ENCODE measurements at places on chromosomes 16 and 17.
A peak's percentile ranks its signal among the peaks of the same experiment; 100 is the strongest.

DNA sequence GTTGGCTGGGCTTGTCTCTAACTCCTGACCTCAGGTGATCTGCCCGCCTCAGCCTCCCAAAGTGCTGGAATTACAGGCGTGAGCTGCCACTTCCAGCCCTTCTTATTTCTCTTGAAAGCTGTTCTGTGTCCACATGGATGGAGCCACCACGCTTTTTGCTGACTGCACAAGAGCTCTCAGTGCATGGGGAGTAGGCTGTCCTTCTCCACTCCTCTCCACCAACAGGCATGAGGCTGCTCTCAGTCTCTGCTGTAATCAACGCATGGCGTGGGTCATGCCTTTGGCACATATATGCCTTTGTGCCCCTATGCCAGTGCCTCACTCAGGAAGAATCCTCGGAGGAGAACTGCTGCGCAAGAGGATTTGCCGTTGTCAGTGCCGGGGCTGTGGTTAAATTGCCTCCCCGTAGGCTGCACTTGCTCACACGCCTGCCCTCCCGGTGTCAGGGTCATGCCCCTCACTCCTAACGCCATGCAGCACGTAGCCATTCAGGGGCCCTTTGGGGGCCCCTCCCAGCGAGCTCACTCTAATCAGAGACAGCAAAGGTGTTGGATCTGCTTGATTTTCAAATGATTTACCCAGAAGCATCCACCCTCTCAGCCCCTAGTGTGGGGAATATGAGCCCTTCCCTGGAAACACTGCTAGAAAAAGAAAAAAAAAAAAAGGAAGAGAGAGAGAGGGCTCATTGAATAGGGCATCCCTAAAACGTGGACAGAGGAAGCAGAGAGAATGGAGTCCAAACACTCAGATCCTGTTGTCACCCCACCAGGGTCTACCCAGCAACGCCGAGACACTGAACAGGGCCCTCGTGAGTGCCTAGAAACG lies 47.5 kb upstream of the ZCCHC14 start:
- no peak for DNase-seq

GRCh38 chr16:11915114-11915643 lies 577 bp downstream of the GSPT1 start:
- no peak for DNase-seq

- no peak for DNase-seq
These were observed 697.3 kb downstream of the MAF start for GRCh38 chr16:78903237-78903636.

- DNase-seq = peak; percentile 22
These were observed 5.5 kb downstream of the CCDC182 start for GRCh38 chr17:57739402-57740234.

GRCh38 chr17:44865231-44865660 lies 17.6 kb downstream of the HIGD1B start:
- peak; percentile 73 for DNase-seq

- peak; percentile 73 for DNase-seq
These were observed 3.9 kb upstream of the COL1A1 start for GRCh38 chr17:50205111-50205962.

DNA sequence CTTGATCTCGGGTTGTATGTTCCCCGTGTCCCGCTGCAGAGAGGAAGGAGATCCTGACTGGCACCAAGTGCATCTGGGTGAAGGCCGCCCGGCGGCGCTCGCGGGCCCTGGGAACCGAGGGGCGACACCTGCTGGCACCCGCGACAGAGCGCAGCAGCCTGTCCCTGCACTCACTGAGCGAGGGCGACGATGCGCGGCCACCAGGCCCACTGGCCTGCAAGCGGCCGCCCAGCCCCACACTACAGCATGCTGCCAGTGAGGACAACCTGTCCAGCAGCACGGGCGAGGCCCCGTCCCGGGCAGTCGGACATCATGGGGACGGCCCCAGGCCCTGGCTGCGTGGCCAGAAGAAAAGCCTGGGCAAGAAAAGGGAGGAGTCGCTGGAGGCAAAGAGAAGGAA lies 7.5 kb downstream of the BTBD17 start:
- peak; percentile 11 for DNase-seq

GRCh38 chr17:74532115-74532514 lies 840 bp upstream of the CD300LB start:
- no peak for DNase-seq

GRCh38 chr17:27551701-27552248 lies 79.2 kb upstream of the LGALS9 start:
- no peak for DNase-seq

GRCh38 chr16:57485091-57485915 lies 990 bp downstream of the DOK4 start:
- DNase-seq = no peak

GRCh38 chr16:81466356-81466980 lies 21.9 kb downstream of the CMIP start:
- peak; percentile 48 for DNase-seq

DNA sequence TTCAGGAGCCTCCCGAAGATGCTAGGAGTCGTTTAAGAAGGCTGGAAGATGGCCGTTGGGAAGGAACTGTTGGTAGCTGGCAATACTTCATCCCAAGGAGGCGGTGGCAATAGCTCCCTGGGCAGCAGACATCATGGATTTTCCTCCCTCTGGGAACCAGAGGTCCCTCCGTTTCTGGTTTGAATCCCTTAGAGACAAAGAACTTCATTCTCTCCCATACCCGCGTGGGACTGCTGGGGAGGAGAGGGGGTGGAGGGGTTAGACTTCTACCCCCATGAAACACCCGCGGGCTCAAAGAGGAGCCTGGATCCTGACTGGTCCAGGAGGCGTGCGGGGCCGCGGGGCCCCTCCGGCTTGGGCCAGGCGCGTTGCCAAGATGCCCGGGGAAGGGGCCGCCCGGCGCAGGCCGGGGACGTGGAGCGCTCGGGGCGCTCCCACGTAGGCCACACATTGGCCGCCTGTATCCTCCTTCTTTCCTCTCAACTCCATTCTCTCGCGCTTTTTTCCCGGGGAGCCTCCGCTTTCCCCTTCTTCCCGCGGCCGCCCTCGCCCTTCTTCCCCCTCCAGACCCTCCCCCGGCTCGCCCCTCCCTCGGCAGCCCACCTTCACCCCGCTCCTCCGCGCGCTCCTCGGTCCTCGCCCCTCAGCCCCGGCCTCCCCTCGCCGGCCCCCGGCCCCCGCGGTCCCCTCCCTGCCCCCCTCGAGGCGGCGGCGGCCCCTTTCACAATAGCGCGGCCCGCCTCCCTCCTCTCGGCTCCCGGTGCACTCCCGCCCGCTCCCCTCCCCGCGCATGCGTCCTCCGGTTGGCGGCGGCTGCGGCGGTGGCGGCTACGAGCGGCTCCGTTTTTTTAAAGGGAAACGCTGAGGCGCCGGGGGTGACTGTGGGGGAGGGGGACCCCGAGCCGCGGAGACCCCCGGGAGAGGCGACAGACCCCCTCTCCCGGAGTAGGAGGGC lies at the start of gene MSL1:
MSL1 (plus strand) TSS at position 791 of the 955 bp plus-strand sequence. CDS start 642 bp downstream, outside the sequence.
- DNase-seq = no peak

DNA sequence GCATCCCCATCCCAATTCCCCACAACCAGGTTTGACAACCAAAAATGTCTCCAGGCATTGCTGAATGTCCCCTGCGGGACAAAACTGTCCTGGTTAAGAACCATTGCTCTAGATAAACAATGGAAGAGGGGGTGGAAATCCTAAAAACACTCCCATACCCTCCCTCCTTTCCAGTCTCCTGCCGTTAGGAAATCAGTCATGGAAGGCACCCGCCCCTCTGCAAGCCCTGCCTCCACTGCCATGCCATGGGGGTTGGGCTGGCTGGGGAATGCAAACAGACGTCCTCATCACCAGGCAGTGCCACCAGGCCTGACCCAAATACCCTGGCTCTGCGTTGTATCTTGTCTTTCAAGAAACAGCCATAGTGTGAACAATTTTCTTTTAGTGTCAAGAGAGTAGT lies 57.5 kb downstream of the CYTH1 start:
- DNase-seq = no peak

- DNase-seq = no peak
These were observed 40.8 kb downstream of the SLFN12L start for GRCh38 chr17:35496451-35497290.

DNA sequence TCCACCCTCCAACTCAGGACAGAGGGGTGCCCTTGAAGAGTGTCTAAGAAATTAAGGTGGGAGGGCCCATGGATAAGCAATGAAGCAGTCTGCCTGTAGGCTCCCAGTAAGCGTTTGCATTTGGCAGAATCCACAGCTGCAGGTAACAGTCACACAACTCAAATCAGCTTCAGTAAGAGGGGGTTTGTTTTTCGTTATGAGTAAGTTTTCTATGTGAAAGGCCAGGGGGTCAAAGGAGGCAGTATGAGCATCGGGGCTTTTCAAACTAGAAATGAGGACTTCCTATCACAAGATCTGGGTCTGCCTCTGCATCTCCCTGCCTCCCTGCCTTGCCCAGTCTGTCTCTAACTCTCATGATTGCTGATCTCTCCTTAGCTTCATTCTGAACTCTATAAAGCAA lies 128.1 kb upstream of the CCL2 start:
- no peak for DNase-seq

DNA sequence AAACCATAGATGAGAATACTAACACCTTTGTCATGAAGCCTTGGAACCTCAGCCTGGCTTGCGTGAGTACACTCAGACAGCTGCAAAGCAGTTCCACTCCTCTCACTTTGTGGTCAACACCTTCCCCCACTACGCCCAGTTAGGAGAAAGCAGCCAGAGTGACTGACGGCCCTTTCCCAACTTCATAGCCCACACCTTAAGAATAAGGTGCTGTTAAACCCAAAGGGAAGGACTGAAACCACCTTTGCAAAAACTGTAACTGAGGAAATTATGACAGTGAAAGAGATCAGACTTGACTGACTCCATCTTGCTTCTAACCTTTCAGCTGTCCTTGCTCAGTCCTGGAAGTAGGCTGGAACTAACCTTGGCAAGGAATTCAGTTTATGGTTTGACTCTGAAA lies 13.7 kb downstream of the N4BP1 start:
- DNase-seq = no peak

- peak; percentile 48 for DNase-seq
These were observed 79.8 kb upstream of the TBC1D3K start for GRCh38 chr17:37844158-37844976.

- no peak for DNase-seq
These were observed 84.8 kb downstream of the CDYL2 start for GRCh38 chr16:80719573-80719972.

GRCh38 chr17:75060434-75061054 lies 13.5 kb downstream of the KCTD2 start:
- no peak for DNase-seq

DNA sequence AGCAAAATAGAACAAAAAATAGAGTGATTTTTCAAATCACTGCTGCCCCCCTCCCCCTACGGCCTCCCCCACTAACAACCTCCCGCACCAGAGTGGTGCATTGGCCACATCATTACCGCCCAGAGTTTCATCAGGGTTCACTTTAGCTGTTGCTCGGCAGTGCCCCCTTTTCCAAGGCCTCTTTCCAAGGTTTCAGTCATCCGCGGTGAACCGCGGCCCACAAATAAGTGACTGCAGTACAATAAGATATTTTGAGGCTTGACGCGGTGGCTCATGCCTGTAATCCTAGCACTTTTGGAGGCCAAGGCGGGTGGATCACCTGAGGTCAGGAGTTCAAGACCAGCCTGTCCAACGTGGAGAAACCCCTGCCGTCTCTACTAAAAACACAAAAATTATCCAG lies 180.0 kb downstream of the MAF start:
- DNase-seq = no peak

DNA sequence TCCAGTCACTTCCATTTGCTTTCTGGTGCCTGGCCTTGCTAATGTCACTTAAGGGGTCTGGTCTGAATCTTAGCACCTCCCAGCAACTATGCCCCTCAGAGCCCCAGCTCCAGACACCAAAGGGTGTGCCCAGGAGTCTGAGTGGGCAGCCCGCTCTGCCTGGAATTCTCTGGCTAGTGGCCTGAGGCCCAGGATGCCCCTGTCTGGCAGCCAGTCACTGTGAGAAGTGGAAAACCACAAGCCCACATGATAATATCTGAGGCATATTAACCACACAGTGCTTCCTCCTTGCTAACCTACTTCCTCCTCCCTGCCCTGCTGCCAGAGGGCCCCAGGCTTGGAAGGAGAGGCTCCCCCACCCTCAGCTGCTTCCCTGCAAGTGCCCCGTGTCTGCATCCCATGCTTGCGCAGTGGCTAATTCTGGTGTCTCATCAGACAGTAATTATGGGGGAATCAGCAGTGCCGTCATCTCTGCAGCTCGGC lies 14.0 kb downstream of the SRCIN1 start:
- DNase-seq = no peak

DNA sequence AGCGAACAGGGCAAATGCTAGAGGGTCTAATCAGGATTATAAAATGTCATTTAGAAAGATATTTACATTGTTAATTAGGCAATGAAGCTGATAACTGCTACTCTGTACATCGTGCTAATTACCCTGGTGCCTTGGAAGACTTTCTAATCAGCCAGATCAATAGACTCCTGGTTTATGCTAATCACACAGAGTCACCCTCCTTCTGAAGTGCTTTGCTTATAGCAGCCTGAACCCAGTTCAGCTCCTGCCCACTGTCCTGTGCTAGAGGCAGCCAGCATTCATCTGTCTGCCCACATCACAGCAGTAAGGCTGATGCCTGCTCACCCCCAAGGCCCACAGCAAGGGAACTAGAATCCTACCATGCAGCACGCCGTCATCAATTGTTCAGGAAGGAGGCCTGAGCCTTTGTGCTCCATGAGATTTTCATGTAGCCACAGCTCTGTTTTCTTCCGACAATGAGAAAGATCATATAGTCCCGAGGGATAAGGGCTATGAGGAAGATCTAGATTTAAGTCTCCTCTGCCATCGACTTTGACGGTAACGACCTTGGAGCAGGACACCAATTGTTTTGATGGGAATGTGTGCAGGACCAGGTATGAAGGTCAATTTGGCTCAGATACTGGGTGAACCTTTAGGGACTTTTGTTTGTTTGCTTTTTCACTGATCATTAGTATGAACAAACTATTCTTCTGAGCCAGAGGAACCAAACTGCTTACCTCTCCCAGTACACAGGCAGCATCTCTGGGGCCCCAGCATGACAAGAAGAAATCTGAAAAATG lies 12.5 kb upstream of the LYRM9 start:
- DNase-seq = no peak

- DNase-seq = peak; percentile 50
These were observed 174.9 kb upstream of the CIBAR2 start for GRCh38 chr16:85286951-85287814.

- DNase-seq = peak; percentile 42
These were observed 124.1 kb downstream of the PRKCA start for GRCh38 chr17:66426397-66427033.

GRCh38 chr16:85316321-85316919 lies 204.1 kb upstream of the CIBAR2 start:
- peak; percentile 56 for DNase-seq

GRCh38 chr17:10875984-10876555 lies 38.2 kb upstream of the PIRT start:
- peak; percentile 34 for DNase-seq

GRCh38 chr17:67562005-67562404 lies 155.7 kb upstream of the NOL11 start:
- DNase-seq = no peak

DNA sequence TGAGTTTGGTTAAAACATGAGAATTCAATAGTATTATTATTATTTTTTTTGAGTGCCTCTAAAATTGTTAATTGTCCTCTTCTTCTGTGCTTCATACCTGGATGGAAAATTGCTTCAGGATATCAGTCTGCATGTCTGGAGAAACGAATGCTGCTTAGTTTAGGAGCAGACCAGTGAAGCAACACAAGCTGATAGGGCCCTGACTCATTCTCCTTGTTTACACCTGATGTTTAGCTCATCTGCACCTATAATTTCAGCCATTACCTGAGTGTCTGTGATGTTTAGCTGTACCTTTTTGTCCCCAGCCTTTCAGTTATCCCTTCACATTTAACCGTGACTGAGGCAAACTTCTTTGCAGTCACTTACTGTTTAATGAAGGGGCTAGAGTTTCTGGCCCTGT lies 14.8 kb downstream of the SNTB2 start:
- no peak for DNase-seq

- no peak for DNase-seq
These were observed 56.4 kb upstream of the NLRP1 start for GRCh38 chr17:5640726-5641125.

Data from fibroblast of mammary gland (primary cell).